PC-9 (cell line): ENCODE measurements at places on chromosomes 7 and 10. TPM values are rescaled to one million over a fixed set of nuclear protein-coding genes. Genes with fewer than 3 reads are reported as not detected.

GRCh38 chr10:133072196-133072595 is 15.5 kb upstream of the ADGRA1 start:
- no peak overlapping the region for H3K4me3 ChIP-seq
- H3K4me1 ChIP-seq, result no peaks in the 10 kb centered on the region
- no peak for DNase-seq
- H3K27ac ChIP-seq, result no peak overlapping the region
- H3K27me3 ChIP-seq, result peaks cover 55% of the 10 kb centered on the region

GRCh38 chr7:80475383-80475782 is 36.5 kb downstream of the GNAT3 start:
- no peak for DNase-seq
- H3K27me3 ChIP-seq, result no peaks in the 10 kb centered on the region
- H3K4me3 ChIP-seq, result no peak overlapping the region
- H3K4me1 ChIP-seq, result 0 out of 2 replicates have a peak, but pooled peaks cover 1% of the 10 kb centered on the region
- no peak overlapping the region for H3K27ac ChIP-seq

DNA sequence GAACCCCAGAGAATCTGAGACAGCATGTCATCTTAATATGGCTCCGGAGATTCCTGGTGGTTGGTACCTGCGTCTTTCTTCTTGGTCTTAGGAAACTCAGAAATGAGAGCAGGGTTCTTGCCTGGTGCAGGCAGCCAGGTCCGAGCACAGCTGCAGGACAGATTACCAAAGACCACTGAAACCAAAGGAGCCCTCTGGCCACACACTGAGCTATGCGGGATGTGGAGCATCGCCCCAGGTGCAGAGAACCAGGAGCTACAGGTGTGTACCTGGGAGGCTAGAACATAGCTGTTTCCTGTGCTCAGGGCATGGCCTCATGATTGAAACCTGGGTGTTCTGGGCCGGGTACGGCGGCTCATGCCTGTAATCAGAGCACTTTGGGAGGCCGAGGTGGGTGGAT is 635.4 kb downstream of the CALN1 start:
- H3K27me3 ChIP-seq, result peaks cover 4% of the 10 kb centered on the region; the same call in 1 of the 2 replicates
- H3K4me1 ChIP-seq, result no peaks in the 10 kb centered on the region
- H3K27ac ChIP-seq, result no peak overlapping the region
- no peak for DNase-seq
- H3K4me3 ChIP-seq, result no peak overlapping the region

- no peak overlapping the region for H3K4me3 ChIP-seq
- no peak for DNase-seq
- H3K27ac ChIP-seq, result no peak overlapping the region
- H3K4me1 ChIP-seq, result no peaks in the 10 kb centered on the region
- peaks cover 88% of the 10 kb centered on the region for H3K27me3 ChIP-seq
Measured at GRCh38 chr7:159075563-159076238, 69.0 kb downstream of the VIPR2 start.

DNA sequence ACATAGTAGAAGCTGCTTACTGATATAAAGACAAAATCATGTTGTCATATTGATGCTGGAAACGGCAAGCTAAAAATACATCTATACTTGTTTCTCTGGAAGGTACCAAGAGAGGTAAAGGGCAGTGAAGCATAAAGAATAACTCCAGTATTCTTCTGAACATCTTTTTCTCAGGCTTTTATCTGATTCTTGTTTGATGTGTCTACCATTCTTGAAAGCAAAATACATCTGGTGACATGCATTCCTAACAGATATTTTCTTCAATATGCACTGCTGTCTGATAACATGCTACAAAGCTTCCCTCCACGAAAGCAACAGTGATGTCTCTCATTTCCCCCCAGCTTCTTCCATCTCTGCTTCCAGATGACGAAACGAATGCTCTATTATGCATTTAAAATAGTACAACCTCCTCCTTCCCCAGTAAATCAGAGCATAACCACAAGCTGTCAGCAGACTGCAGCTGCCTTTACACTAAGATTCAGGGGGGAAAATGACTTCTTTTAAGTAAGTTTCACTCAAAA is 100.8 kb downstream of the ARHGAP21 start:
- H3K27ac ChIP-seq, result no peak overlapping the region
- no peak overlapping the region for H3K4me3 ChIP-seq
- H3K4me1 ChIP-seq, result peaks cover 8% of the 10 kb centered on the region; the same call in 1 of the 2 replicates

GRCh38 chr10:119177708-119178371 is 772 bp downstream of the PRDX3 start:
- H3K27ac ChIP-seq, result peak overlapping the region; percentile 52
- no peak for DNase-seq
- H3K4me1 ChIP-seq, result no peaks in the 10 kb centered on the region; the same call in 1 of the 2 replicates
- H3K4me3 ChIP-seq, result peak overlapping the region; percentile 98
- no peaks in the 10 kb centered on the region for H3K27me3 ChIP-seq
- no peaks in the 10 kb centered on the region for H3K36me3 ChIP-seq

- no peak overlapping the region for H3K27ac ChIP-seq
- H3K27me3 ChIP-seq, result no peaks in the 10 kb centered on the region
- no peak overlapping the region for H3K4me3 ChIP-seq
Measured at GRCh38 chr10:61765176-61766087, 102.7 kb downstream of the CABCOCO1 start.

GRCh38 chr7:139441961-139442360 is 41.5 kb downstream of the KLRG2 start:
- H3K27ac ChIP-seq, result no peak overlapping the region
- H3K27me3 ChIP-seq, result no peaks in the 10 kb centered on the region
- H3K4me3 ChIP-seq, result no peak overlapping the region
- no peaks in the 10 kb centered on the region for H3K4me1 ChIP-seq
- DNase-seq, result no peak
- H3K36me3 ChIP-seq, result no peaks in the 10 kb centered on the region

GRCh38 chr7:4871056-4871680 is 9.3 kb upstream of the PAPOLB start:
- H3K27ac ChIP-seq, result no peak overlapping the region
- H3K27me3 ChIP-seq, result peaks cover 94% of the 10 kb centered on the region
- no peak for DNase-seq
- H3K4me3 ChIP-seq, result no peak overlapping the region
- H3K4me1 ChIP-seq, result no peaks in the 10 kb centered on the region

- no peak overlapping the region for H3K27ac ChIP-seq
- no peaks in the 10 kb centered on the region for H3K4me1 ChIP-seq
- H3K27me3 ChIP-seq, result 0 out of 2 replicates have a peak, but pooled peaks cover 10% of the 10 kb centered on the region
- peak; percentile 50 for DNase-seq
Measured at GRCh38 chr10:49139846-49140195, 6.0 kb upstream of the FAM170B start.

- H3K27me3 ChIP-seq, result no peaks in the 10 kb centered on the region
- no peak for DNase-seq
- H3K36me3 ChIP-seq, result 0 out of 2 replicates have a peak, but pooled peaks cover 7% of the 10 kb centered on the region
- peaks cover 18% of the 10 kb centered on the region for H3K4me1 ChIP-seq
- no peak overlapping the region for H3K4me3 ChIP-seq
- no peak overlapping the region for H3K27ac ChIP-seq
Measured at GRCh38 chr7:30468791-30469190, 9.8 kb downstream of the NOD1 start.

GRCh38 chr7:81470724-81471379 is 299.0 kb downstream of the HGF start:
- no peak overlapping the region for H3K4me3 ChIP-seq
- H3K36me3 ChIP-seq, result no peaks in the 10 kb centered on the region
- no peak overlapping the region for H3K27ac ChIP-seq

THSD7A gene
- total RNA-seq, result 1.6 and 4.0 TPM in 2 replicates

AMPH gene
- not detected in 2 replicates for total RNA-seq

NEUROG3 gene
- total RNA-seq, result not detected in 2 replicates

H2BK1 gene
- not detected in 2 replicates for total RNA-seq

UPP1 gene
- 119 and 185 TPM in 2 replicates for total RNA-seq

OPTN gene
- 26.6 and 26.8 TPM in 2 replicates for total RNA-seq

NACAD gene
- 0.15 and 0.24 TPM in 2 replicates for total RNA-seq

FEZF1 gene
- not detected in 2 replicates for total RNA-seq
